HuH-7.5 (cell line): ENCODE measurements at places on chromosomes 11 and 22.

DNA sequence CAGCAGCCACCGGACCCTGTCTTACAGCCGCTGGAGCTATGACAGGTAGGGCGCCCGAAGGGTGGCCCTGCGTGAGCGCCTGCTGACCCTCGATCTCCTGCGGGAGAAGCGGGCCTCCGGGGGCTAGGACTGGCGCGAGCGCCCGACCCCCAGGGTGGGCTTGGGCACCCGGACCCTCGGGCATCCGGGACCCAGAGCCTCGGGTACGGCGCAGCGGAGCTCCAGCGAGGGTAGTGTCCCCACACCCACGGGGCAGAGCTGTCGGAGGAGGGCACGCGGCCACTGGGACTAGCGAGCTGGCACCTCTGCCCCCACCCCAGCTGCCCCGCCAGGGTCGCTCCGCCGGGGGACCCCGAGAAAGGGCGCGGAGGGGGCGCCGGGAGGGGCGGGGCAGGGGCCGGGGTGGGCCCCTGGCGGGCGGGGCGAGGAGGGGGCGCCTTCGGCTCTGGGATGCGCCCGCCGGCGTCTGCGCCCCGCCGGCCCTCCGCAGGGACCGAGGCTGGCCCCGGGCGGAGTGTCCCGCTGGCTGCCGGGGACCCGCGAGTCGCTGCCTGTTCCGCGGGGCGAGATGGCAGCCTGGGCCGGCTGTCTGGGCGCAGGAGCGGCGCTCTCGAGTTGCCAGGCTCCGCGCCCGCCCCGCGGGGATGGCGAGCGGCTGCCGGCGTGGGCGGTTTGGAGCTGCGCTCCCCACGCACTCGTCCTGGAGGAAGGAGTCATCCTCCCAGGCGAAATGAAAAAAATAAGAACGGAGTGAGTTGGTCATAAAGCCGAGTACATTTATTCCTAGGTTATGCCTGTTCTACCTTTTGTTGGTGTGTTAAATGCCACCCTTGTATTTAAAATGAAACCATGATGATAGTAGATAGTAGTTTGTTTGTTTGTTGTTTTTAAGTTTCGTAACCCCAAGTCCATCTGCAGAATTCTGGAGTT, 32.4 kb downstream of the EIF3F start:
- no peak for DNase-seq

DNA sequence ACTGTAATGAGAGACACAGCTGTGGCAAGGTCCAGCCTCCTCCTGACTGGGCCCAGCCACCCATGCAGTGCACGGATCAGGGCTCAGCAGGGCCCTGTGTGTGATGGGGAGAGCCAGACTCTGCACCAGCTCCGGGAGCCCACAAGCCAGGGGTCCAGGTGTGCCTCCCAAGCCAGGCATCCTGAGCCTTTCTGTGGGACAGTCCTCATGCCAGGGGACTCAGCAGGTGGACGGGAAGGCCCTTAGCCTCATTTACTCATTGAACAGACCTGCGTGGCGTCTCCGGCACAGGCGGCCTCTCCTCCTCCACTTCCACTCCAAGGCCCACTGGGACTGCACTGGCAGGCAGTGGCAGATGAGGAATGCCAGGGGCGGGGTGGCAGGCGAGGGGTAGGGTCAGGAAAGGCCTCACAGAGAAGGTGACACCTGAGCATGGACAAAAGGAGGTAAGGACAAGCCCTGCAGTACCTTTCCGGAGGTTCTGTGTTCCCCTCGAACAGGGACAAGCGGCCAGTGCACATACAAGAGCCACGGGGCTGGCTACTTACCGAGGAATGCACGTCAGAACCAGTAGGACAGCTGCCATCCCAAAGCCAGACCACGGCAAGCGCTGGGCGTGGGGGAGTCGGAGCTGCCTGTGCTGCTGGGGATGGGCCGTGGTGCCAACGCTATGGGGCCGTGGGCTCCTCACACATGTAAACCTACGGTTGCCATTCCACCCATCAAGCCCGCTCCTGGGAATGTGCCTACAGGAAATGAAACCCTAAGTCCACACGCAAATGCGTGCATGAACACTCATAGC, 52.7 kb downstream of the IGF2 start:
- no peak for DNase-seq

- DNase-seq: no peak
These were observed 5.6 kb downstream of the DYNC2H1 start for GRCh38 chr11:103114836-103115235.

GRCh38 chr22:10741210-10741609, 4786.8 kb upstream of the OR11H1 start:
- DNase-seq: no peak

- no peak for DNase-seq
These were observed 54.2 kb upstream of the CSNK2A3 start for GRCh38 chr11:11407065-11407762.

GRCh38 chr22:47591016-47591415, 828.6 kb downstream of the TBC1D22A start:
- no peak for DNase-seq
